Osteocyte (in vitro differentiated cells): ENCODE measurements at places on chromosomes 5 and 9. TPM values are rescaled to one million over a fixed set of nuclear protein-coding genes. Genes with fewer than 3 reads are reported as not detected.

Gene GKAP1
- 1.8 and 2.0 TPM in 2 replicates for total RNA-seq

GRCh38 chr9:115328228-115328627, 210.3 kb upstream of the TNC start:
- peak overlapping the region; percentile 67 for H3K27ac ChIP-seq
- peaks cover 26% of the 10 kb centered on the region for H3K4me1 ChIP-seq
- H3K4me3 ChIP-seq = no peak overlapping the region
- DNase-seq = no peak

- H3K4me3 ChIP-seq = no peak overlapping the region
- DNase-seq = no peak
- no peaks in the 10 kb centered on the region for H3K4me1 ChIP-seq
- peaks cover 12% of the 10 kb centered on the region for H3K36me3 ChIP-seq
- H3K27me3 ChIP-seq = no peaks in the 10 kb centered on the region
These were observed 8.4 kb upstream of the SETD9 start for GRCh38 chr5:56900858-56901578.

DNA sequence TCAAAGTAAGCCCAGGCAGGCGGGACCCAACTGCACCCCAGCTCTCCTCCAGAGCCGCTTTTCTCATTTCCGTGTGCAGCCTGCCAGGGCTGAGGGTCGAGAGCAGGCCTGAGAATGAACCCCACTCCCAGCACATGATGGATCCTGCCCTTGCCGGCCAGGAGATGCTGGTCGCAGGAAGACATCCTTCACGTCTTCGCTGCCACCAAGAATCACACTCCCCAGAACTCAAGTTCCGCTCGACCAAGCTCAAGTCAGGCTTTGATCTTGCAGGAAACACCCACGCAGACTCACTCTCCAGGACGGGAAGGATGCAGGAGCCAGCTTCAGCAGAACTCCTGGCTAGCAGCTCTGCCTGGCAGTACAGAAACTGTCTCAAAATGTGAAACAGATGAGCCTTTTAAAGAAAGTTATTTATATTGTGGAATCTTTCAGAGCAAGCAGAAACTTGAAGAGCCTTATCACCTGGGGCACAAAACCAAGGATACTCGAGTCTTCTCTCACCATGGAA, 102.4 kb downstream of the ROR2 start:
- peak overlapping the region; percentile 56 for H3K27ac ChIP-seq
- no peak for DNase-seq

GRCh38 chr5:16669776-16670175, 53.0 kb upstream of the RETREG1 start:
- no peak for DNase-seq
- H3K27me3 ChIP-seq = no peaks in the 10 kb centered on the region
- H3K27ac ChIP-seq = no peak overlapping the region
- H3K36me3 ChIP-seq = peaks cover 57% of the 10 kb centered on the region
